ENCODE measurements at places on chromosomes 5 and 9. TPM values are rescaled to one million over a fixed set of nuclear protein-coding genes. Genes with fewer than 3 reads are reported as not detected.

PCDHAC1 gene
- total RNA-seq = 0.27 TPM

ORM2 gene
- total RNA-seq = not detected

DNA sequence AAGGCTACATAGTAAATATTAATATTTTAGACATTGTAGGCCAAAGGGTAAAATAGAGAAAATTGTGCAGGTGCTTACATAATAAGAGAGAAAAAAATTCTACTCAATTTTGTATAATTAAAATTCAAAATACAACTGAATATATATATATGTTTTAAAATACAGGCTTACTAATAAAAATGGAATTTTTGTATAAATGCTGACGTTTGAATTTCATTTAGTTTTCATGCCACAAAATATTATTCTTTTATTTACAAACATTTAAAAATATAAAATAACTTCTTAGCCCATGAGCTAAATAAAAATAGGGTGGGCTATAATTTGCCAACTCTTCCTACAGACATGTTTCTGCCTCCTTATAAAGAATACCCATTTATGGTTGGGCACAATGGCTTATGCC is 328.6 kb downstream of the TRPM3 start:
- no peak for DNase-seq

DNA sequence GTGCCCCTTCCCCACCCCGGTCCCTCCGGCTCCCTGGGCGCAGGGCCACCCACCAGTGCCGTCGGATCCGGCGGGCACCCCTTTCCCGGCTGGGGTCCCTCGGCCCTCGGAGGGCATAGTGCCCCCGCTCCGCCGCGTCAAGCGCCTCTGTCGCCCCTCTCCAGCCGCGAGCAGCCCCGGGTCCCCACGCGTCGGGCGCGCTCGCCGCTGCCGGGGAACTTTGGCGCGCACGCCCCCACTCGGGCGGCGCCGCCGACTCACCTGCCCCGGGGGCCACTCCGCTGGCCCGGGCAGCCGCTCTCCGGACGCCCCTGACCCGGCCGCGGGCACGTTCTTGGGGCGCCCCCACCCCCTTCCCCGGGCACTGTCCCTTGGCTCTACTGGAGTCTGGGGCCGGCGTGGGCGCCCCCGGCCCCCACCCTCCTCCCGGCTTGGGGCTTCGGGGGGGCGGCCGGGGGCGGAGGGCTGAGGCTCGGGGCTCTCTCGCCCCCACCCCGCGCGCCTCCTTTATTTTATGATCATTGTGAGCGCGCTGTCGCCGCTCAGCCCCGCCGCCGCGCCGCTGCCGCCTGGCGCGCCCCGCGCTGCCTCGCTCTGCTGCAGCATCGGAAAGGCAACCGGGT is 1.1 kb upstream of the FAM78A start:
- DNase-seq = peak; percentile 39

FOXI1 gene
- total RNA-seq = not detected

BARHL1 gene
- not detected for total RNA-seq

- no peak for DNase-seq
Observed at GRCh38 chr9:126125177-126125576, 201.5 kb upstream of the MVB12B start.

GRM6 gene
- not detected for total RNA-seq

GRCh38 chr5:170190436-170191134 is 42.2 kb upstream of the C5orf58 start:
- DNase-seq = no peak

GRCh38 chr5:76479973-76480667 is 77.0 kb downstream of the IQGAP2 start:
- DNase-seq = no peak

DNA sequence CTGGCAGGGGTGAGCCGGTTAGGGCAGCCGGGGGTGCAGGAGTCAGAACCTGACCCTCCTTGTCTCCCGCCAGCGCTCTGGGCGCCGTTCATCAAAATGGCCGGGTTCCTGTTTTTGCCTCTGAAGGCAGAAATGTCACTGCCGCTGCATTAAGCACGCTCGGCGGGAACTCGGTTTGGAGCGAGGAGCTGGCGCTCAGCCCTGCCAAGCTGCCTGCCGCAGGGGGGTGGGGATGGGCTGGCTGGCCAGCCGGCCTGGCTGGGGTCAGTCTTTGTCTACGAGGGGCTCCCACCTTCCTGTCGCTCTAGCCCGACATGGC is 63.7 kb downstream of the CXXC5 start:
- peak; percentile 50 for DNase-seq

DNA sequence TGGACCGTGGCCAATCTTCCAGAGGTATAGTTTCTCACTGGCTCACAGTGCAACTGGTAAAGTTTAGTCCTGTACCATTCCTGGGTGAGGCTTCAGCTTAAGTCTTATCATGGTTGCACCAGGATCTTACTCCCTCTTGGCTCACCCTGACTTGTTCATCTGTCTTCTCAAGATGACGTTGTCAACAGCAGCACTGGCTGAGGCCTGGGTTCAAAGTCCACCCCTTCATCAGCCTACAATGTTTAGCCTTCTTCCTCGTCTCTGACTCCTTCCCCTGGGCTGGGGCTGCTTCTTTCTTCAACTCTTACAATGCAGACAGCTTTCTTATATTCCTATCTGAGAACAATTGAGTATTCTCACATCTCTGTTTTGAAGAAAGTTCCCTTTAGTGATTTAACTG is 311.1 kb upstream of the CLINT1 start:
- no peak for DNase-seq

Data from muscle of leg (tissue), 16 donors.